SW 1271 (cell line): ENCODE measurements at places on chromosomes 11 and 22.

GRCh38 chr22:28051787-28052356 is 132.8 kb upstream of the PITPNB start:
- DNase-seq: no peak

DNA sequence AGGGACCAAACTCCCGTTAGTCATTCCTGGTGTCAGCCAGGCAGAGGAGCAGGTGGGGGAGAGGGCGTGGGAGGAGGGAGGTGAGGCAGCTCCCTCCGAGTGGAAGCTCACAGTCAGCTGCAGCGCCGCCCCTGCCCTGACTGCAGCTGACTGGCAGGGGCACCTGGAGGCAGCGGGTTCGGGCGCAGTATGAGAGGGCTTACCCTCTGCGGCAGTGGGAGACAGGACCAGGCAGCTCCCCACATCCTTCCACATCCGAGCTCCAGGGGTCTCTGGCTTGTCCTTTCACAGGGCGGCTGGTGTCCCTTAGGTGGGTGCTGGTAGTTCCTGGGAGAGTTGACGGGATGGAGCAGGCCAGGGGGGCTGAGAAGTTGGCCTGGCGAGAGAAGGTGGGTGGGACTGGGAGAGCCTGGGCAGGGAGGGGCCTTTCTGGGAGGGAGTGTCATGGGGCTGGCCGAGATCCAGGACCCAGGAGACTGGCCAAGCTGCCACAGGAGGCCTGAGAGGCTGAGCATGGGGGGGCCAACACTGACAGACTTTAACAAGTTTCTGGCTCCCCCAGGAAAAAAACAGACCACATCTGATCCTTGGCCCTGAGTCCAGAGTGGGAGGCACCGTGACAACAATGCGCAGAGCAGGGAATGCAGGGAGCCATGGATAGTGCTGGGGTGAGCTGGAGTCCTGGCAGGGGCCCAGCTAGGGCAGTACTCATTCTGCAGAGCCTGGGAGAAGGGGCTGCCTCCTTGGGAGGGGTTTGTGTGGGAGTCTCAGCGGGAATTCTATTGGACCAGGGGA is 4.9 kb downstream of the ADORA2A start:
- no peak for DNase-seq

GRCh38 chr11:46134540-46134939 is 13.3 kb upstream of the PHF21A start:
- DNase-seq: no peak

DNA sequence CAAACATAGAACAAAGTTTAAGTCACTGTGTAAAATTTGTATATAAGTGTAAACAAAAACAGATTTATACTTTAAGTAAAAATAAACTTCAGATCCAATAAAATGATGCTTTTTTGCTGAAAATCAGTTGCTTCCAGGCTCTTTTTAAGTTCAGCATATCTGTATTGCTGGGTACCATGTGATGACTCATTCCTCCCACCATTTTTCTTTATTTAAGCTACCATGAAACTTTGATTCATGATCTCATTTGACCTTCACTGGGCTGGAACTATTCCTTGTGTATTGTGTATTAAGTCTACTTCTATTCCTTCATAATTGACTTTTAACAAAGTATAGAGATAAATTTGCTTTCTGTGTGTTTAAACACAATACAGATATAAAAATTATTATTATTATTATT is 46.3 kb upstream of the RRM1 start:
- no peak for DNase-seq

GRCh38 chr11:70719516-70719915 is 321.2 kb downstream of the CTTN start:
- no peak for DNase-seq

DNA sequence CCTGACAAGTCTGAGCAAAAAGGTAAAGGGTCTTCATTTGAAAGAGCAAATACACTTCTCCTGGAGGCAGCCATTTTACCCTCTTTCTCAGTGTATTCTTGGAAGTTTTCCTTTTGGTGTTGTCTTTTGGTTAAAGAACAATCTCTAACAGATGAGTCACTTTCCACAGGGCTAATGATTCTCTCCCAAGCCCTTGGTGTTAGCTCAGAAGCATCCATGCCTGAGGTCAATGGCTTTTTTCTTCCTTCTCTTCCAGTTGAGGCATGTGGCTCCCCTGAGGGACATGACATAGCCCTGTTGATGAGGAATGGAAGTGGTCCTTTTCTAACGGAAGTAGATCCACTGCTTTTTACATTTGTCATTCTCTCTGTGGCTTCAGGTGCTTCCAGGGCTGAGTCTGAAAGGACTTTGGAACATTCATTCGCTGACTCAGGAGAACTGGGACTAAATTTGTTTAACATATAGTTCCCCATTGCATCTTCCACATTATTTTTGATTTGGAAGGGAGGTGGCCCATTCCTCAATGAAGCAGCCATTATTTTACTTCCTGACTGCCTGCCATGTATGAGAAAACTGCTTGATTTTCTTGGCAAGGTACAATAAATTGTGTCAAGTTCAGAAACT is 13.8 kb upstream of the POGLUT3 start:
- DNase-seq: no peak

- DNase-seq: no peak
These were observed 978 bp downstream of the FLI1 start for GRCh38 chr11:128694618-128695481.

- no peak for DNase-seq
These were observed 34.3 kb downstream of the GAB4 start for GRCh38 chr22:16973591-16974297.

GRCh38 chr11:79661373-79661772 is 220.5 kb upstream of the TENM4 start:
- no peak for DNase-seq

DNA sequence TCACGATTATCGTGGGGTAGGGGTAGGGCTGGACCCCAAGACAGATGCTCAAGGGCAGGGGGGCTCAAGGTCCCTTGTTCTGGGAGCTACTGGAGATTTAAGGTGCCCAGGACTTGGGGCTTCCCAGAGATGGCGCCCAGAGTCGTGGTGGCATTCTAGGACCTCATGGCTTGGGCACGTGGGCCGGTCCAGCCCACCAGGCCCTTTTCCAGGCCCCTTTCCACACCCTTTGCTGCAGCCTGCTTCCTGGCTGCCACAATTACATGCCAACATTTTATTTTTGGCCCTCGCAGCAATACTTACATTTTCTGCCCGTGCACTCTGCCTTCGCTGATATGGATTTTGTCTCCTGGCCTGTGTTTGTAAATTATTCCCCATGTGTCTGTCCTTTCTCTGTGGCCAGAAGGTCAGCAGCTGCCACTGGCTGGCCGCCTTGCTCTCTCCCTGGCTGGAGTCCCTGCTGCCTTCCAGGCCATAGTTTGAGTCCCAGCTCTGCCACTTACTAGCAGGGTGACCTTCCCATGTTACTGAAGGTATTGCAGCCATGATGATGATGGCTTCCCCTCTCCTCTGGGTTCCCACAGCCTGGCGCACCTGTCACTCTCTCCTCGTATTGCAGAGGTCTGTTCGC is 11.2 kb downstream of the MB start:
- no peak for DNase-seq

DNA sequence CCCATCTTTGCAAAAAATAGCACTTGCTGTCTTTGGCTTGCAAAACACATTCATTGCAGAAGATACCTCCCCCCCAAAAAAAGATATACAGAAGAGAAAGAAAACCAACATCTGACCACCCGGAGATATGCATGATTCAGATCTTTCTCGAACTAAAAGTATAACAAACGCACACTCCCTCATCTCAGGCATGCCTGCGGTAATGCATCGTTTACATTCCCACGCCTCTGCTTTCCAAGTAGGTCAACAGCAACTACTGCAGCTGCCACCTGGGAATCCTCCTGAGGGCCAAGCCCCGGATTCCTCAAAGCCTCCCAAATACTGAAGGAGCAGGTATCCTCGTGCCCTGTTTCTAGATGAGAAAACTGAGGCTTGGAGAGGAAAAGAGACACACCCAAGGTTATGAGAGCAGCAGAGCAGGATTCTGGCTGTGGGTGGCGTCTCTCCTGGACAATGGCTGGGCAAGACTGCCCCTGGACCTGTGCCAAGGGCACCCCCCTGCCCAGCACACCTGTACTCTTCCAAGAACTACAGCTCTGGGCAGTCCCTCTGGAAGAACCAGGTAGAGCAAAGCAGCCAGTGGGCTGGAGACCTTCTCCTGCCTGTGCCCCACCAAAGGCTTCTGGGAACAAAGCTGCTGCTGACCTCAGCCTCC is 38.1 kb downstream of the NUP50 start:
- DNase-seq: no peak

DNA sequence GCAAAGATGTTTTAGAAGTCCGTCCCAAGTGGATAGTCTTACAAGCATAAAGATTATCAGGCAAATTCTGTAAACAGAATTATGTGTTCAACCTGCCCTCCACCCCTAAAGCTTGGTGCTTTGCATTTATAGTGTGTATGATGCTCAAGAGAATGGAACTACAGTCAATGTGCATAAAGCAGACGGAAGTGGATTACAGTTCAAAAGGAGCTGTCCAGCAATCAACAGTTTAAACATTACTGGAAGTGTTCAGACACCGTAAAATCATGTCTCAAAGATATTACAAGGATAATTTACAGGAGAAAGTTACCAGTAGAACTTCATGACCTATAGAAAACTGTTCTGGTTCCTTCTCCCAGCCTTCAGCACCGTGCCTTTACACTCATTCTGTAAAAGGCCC is 1.0 kb downstream of the RIC3 start:
- no peak for DNase-seq

- DNase-seq: peak; percentile 18
These were observed 914 bp downstream of the INPPL1 start for GRCh38 chr11:72225411-72225951.

- DNase-seq: no peak
These were observed 35.9 kb upstream of the NAV2 start for GRCh38 chr11:19676475-19677380.

DNA sequence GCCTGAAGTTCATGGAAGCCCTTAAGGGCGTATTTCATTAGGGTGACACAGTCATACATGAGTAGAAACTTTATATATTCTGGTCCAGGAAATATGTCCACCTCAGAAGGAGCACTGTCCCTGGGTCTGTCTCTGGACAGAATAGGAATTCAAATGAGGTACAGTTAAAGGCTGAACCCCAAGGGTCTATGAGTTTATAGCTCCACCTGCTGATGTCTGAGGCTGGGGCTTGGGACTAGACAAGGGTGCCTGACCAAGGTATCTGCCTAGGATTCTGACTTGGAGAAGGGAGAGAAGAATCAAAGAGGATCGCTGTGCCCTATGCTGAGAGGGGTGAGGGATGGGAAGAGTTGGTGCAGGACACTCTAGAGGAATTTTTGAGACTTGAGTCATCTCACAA is 14.9 kb downstream of the HEPHL1 start:
- no peak for DNase-seq

DNA sequence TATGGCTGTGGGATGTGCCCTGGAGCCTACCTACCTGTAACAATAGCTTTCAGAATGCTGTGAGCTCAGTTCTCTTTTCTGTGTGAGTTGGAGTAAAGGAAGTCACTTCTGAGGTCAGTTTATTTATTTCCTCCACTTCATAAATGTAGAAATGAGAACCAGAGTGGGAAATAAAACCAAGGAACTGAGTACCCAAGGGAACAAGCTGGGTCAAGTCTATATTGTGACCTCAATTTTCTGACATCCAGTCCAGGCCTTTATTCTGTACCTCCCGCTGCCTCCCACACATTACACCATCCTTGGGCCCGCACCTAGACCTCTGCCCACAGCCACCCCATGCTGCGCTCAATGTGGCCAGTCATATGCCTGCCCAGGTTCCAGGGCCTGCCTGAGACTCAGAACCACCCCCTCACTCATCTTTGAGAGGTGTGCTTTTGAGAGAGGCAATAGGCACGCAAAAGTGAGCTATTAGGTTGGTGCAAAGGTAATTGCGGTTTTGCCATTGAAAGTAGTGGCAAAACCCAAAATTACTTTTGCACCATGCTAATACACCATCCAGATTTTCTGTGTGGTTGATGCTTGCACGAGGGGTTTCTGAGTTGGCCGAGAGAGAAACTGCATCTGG is 9.8 kb downstream of the MS4A6E start:
- DNase-seq: no peak

- DNase-seq: no peak
These were observed 16.4 kb upstream of the RFPL3 start for GRCh38 chr22:32341122-32341740.

DNA sequence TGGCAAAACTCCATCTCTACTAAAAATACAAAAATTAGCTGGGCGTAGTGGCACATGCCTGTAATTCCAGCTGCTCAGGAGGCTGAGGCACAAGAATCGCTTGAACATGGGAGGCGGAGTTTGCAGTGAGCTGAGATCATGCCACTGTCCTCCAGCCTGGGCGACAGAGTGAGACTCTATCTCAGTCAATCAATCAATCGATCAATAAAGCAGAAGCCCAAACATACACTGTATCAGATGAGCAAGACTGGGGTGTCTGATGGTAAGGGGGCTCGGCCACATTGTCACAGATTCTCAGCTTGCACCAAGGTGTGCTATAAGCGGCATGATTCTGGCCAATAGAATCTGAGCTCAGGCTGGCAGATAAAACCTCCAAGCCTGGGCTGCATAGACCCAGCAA is 261.1 kb downstream of the BUD13 start:
- DNase-seq: no peak

DNA sequence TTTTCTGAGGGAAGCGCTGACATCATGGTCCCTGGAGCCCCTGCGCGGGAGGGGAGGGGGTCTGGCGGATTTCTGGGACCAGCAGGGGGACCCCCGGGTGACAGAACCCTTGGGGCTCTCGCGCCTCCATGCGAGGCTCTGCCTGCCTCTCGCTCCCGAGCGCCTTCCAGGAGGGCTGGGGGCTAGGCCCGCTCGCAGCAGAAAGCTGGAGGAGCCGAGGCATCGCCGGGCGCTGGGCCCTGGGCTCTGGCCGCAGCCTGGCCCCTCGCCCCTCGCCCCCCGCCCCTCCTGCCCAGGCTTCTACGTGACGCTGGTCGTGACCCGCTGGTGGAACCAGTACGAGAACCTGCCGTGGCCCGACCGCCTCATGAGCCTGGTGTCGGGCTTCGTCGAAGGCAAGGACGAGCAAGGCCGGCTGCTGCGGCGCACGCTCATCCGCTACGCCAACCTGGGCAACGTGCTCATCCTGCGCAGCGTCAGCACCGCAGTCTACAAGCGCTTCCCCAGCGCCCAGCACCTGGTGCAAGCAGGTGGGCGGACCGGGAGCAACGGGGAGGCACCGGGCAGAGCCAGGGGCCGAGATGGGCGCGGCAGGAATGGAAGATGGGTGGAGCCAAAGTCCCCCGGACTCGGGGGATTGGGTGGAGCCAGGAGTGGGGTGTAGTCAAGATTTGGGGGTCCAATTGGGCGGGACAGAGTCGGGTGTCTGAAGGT is 5.4 kb downstream of the BEST1 start:
- no peak for DNase-seq

GRCh38 chr11:1640076-1640946 is 10.7 kb downstream of the KRTAP5-5 start:
- peak; percentile 14 for DNase-seq

GRCh38 chr22:24466716-24467328 is 28.3 kb upstream of the UPB1 start:
- peak; percentile 37 for DNase-seq

GRCh38 chr11:102935514-102935913 is 20.0 kb downstream of the MMP13 start:
- DNase-seq: no peak

GRCh38 chr11:65821107-65821506 is 12.7 kb upstream of the SNX32 start:
- no peak for DNase-seq
